ENCODE measurements at places on chromosomes 12 and 14.

DNA sequence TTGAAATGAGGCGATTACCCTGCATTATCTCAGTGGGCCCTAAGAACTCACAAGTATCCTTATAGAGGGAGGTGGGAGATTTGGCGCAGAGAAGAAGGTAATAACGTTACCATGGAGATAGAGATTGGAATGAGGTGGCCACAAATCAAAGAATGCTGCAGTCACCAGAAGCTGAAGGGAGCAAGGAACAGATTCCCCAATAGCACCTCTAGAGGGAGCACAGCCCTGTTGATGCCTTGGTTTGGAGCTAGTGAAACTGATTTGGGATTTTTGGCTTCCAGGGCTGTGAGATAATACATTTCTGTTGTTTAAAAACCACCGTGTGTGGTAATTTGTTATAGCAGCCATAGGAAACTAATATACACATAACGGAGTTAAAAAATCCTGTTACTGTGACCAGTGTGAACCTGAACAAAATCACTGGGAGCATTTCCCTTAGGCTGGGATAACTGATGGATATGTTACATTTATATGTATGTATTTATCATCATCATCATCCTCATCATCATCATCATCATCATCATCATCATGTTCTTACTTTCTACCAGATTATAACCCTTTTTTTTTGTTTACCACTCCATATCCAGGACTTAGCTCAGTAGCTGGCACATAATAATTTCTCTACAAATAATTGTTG, 100.3 kb downstream of the LIN7A start:
- DNase-seq: no peak

GRCh38 chr12:25009496-25010092, 60.7 kb upstream of the BCAT1 start:
- no peak for DNase-seq

DNA sequence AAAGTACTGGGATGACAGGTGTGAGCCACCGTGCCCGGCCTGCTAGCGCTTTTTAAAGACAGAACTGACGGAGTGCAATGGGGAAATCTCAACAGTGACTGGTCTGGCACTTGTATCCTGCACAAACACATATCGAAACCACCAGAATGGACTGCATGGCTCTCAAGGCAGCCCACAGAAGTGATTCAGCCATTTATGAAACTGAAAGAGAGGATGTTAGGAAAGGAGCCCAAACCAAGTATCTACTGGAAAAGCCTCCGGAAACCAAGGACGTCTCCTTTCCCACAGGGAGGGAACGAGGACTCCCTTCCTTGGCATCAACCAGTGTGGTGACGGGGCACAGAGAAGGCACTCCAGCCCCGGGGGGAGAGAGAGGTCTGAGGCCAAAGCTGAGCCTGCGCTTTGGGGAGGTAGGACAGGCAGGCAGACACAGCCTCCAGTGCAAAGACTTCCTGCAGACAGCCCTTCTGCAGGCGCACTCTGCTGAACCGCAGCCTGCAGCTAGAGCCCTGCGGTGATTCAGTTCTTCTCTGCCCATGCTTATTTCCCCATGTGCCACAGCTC, 16.5 kb downstream of the SLC15A4 start:
- DNase-seq: no peak

DNA sequence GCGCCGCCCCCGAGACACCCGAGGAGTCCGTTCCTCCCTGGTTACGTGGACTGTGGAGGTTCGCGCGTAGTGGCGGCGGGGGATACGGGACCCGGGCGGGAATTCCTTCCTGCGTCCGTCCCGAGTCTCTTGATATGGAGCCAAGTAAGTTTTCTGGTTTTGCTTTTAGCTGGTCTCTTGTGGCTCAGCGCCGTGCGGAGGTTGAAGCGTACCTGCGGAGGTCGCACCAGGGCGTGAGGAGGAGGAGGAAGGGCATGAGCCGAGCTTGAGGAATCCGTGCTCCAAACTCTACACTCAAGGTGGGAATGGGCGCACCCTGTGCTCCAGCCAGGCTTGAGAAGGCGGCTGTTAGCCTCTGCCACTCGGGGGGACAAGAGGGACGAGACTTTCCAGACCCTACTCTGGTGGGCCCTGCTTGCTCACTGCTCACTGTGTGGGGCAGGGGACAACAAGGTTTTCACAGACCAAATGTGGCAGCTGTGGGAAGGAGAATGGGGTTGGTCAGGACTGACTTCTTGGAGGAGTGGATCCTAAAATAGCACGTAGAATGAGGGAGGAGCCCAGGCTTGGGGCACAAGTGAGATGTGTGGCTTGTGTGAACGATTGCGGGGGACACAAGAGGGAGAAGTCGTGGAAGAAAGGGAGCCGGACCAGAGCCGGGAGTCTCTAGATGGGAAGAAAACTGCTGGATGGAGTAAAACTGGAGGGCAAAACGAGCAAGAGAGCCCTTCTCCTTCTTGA, 577 bp downstream of the ATG101 start:
- DNase-seq: no peak

- no peak for DNase-seq
Measured at GRCh38 chr14:69797573-69798338, 715 bp upstream of the SLC10A1 start.
